ENCODE measurements at places on chromosomes 7 and 10. TPM values are rescaled to one million over a fixed set of nuclear protein-coding genes. Genes with fewer than 3 reads are reported as not detected.

The ANKRD7 gene
- not detected for total RNA-seq

The SFTPA1 gene
- total RNA-seq, result 10,352 TPM

The METTL27 gene
- 4.0 TPM for total RNA-seq

The CLCN1 gene
- not detected for total RNA-seq

The TMEM229A gene
- total RNA-seq, result not detected

The RTKN2 gene
- 109 TPM for total RNA-seq

The LYZL2 gene
- total RNA-seq, result not detected

The C10orf67 gene
- 1.2 TPM for total RNA-seq

The HERC4 gene
- total RNA-seq, result 63.6 TPM

The MYOZ1 gene
- total RNA-seq, result 2.9 TPM
